Stimulated activated CD4-positive, alpha-beta T cell treated with anti-CD3 and anti-CD28 coated beads, Interleukin-4, amount 100 ng/mL, for 24 hours (primary cell): ENCODE measurements at places on chromosomes 3 and 15.

DNA sequence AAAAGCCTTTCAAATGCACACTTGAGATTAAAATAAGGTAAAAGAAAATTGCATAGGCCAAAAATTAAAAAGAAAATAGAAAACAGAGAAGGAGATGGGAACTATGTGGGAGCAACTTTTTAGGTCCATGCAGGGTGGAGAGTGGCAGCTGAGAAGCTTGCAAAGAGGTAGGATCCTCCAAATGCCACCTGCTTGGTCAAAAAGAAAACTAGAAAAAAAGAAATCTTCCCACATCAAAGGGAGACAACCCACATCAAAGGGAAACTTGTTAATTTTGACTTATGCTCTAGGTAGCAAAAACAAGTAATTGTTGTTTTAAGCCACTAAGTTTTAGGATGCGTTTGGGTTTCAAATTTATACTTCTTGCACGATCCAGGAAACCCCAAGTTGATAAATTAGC is 342.9 kb downstream of the IL20RB start:
- DNase-seq = no peak

DNA sequence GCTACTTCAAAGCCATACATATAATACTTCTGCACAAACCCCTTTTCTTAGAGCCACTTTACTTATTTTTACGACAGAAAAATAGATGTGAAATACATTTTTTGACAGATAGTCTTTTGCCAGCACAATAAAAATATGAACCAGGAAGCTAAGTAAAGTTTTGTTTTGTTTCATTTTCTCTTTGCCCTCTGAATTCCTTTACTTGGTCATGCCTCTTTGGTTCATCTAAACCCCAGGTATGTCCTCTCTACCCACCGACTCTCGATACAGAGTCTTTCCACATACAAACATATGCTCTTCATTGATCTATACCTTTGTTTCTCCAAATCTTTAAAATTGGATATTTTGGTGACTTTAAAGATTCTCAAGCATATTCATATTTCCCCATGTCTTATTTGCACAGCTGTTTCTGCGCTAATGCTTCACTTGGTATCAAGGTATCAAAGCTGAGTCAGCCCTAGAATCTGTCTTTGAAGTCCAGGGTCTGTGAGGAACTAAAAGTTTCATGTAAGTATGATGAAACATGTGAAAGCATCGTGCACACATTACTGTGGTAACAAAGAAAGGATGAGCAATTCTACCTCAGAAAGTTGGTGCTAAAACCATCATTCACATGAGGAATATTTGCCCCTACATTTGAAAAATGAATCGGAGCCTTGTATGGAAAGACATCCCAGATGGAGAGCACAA is 845.4 kb downstream of the NAALADL2 start:
- no peak for DNase-seq

DNA sequence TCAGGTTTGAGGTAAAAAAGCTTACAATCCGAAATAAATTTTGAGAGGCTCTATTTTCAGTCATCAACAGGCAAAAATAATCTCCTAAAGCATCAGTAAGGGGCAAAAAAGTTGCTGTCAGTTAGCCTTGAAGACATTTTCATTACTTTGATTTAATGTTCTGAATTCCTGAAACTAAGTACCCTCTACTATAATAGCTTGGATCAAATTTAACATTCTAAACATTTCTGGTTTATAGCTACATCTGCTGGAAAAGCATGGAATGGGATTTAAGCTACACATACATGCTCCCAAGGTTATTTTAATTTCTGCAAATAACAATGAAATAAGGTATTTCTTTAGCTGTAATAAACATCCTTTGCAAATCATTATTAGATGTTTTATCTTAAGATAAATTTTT is 245.4 kb downstream of the ULK4 start:
- DNase-seq = no peak

DNA sequence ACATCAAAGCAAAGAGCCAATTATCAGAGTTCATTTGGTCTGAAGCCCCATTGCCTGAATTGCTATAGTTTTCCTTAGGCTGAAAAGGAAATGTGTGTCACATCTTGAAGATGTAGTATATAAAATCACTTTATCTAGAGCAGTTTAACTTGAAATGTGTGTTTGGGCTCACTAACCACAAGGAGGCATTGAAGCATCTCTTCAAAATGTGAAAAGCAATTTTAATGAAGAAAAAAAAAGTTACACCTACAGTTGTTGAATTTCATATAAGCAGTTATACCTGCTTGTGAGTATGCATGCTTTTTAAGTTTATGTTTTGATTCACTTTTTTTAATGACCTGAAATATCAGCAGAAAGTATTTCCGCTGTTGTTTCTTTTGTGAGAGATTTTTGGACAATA is 129.3 kb downstream of the IQCH start:
- DNase-seq = no peak

DNA sequence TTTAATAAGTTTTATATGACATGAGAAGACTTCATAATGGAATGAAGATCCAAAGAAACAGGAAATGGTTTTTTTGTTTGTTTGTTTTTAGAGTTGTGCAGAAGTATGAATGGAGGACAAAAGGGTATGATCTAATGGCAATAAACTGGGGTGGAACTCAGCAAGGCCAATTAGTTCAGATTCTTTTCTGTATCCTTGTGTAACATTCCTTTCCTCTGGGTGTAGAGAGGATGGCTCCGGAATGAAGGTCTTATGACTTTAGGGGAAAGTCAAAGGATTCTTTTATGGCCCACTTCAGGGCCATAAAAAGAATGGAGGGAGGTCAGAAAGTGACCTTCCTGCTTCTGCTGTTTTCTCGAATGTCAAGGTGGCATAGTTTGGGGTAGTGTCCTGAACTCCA is 152.6 kb downstream of the DPH6 start:
- no peak for DNase-seq

DNA sequence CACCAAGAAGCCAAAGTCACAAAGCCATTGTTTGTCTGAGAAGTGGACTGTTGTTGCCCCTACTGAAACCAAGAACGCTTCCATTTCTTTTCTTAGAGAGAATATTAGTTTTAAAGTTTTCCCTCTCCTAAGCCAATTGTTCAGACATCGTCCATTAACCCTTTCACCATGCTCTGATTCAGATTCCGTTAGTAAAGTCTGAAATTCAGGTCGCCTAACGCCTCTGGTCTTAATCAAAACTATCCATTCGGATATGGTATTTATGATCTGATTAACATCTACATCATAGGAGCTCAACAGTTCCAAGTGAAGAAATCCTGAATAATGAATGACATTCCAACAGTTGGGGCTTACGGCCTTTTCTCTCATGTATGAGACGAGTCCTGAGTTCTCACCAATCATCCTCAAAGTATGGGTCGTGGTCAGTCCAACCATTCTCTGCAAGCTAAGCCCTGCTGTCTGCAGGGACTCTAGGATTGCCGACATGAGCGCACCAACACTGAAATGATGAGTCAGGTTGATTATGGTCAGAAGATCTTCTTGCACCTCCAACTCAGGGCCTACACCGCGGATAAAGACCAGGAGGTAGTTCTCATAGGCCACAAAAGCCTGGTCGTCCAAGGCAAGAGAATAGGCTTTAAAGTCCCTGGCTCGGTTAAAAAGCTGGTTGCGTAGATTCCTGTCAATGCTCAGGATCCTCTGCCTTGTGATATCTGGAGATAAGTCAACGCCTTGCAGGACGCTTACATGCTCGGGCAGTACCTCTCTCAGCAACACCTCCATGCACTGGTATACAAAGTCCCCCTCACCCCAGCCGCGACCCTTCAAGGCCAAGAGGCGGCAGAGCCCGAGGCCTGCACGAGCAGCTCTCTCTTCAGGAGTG is 767 bp downstream of the EPM2AIP1 start:
- peak; percentile 23 for DNase-seq

DNA sequence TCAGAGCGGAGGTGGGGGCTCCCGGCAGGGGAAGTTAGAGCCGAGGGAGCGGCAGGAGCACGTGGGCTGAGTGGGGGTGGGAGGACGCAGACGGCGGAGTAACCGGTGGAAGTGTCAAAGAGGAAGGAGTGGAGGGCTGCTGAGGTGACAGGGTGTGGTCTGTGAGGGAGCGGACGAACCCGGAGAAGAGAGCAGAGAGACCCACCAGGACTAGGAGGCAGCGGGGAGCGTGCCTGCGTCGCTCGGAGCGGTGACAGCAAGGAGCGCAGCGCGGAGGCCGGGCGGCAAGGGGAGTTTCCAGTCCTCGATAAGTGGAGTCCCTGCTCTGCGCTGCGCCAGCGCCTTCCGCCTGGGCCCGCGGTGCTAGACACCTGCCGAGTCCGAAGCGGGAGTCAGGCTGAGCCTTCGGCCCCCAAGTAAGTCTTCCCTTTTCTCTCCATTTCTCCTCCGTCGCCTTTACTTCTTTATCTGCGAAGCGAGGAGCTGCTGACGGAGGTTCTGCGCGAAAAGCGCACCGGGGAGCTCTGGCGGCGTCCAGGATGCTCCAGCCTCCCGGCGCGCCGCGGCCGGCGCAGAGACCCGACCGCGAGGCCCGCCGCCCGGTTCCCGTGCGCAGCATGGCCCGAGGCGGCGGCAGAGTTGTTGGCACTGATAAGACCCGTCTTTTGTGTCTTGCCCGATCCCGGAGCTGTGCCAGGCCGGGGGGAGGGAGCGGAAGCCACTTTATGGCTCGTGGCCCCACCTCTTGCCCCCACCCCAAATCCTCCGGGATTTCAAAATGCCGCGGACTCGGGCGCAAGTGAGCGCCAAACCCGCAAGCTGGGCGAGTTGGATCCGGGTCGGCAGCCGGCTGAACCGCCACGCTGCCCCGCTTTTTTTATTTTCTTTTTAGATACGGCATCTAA is 533.0 kb upstream of the SEMA6D start:
- no peak for DNase-seq

DNA sequence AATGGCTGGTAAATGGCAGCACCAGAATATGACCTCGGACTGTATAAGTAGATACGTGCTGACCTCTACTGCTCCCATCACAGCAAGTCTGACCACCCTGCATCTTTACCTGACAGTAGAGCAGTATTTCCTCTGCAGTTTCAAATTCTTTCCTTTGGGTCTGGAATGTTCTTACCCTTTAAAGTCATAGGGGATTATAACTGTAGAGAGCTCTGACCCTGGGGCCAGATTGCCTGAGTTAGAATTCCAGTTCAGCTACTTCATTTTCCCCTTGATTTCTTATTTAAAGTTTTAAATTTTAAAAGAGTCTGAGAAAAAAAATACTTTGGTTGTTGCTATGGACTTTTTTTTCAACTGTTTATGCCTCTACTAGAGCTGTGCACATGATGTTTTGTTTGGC is 237.7 kb downstream of the NR1D2 start:
- no peak for DNase-seq

DNA sequence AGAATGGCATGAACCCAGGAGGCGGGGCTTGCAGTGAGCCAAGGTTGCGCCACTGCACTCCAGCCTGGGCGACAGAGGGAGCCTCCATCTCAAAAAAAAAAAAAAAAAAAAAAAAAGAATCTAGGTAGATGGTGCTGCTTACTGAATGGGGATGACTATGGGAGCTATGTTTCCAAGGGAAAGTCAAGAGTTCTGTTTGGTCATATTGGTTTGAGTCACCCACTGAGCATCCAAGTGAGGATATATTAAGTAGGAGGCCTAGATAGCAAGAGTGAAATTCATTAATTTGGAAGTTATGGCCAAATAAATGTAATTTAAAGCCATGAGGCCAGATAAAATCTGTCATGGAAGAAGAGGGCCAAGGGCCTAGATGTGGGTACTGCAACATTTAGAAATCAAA is 9.0 kb upstream of the UACA start:
- no peak for DNase-seq

- no peak for DNase-seq
These were observed 75.8 kb upstream of the MB21D2 start for GRCh38 chr3:192993411-192993810.

GRCh38 chr3:183430325-183430957 is 2.0 kb upstream of the MCF2L2 start:
- peak; percentile 22 for DNase-seq

GRCh38 chr15:75104804-75105557 is 81.6 kb downstream of the PPCDC start:
- DNase-seq = peak; percentile 12

DNA sequence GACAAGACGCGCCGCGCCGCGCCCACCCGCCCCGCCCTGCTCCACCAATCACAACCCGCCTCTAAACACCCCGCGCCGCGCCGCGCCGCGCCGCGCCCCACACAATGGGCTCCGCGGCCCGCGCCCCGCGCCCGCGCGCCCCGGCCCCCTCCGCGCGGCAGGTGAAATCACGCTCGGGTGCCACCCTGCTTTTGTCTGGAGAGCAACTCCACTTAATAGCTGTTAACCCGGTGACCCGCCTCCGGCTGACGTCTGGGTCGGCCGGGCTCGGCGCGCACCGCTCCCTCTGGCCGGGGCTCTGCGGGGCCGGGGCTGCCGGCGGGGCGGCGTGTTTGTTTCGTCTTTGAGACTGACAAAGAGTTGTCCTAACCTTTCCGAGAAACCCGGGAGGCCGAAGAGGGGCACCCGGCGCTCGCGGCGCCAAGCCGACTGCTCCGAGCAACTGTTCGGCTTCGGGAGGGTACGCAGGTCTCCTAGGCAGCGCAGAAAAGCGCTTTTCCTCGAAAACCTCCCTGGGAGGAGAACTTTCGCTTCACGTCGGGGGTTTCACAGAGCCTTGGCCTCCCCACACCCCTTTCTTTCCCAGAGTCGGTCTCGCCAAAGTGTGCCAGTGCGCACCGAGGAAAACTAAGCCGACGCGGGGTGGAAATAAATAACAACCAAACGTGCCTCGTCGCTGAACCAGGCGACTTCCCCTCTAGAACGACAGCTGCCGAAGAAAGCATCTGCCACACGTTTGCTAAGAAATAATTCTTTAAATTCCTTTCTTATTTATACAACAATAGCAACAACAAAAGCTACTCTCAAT is 518.4 kb downstream of the FOXP1 start:
- peak; percentile 69 for DNase-seq

DNA sequence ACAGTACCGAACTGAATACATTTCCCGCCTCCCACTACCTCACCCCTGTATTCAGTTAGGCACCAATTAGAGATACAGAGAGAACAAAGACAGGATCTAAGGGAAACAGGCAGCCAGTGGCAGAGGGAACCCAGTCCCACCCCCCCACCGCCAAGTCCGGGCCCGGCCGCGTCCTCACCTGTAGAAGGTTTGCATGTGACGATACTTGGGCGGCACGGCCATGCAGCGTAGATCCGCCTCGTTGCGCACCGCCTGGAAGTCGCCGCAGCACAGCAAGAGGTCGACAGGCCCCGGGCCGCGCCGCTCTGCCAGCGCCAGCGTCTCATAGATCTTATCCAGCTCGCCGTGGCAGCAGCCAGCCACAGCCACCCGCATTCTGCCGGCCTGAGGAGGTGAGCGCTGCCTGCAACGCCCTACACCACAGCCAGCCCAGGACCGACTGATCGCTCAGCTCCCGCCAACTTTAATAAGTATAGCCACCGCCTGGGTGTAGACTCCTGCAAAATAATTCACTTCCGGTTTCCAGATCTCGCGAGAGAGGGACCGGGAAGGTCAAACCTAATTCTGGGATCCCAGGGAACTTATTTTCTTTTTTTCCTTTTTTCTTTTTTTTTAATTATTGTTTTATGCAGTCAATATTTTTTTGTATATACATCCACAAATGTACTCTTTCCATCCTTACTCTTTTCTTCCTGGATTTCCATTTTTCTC is at the start of gene DBR1:
DBR1 (minus strand) TSS at position 501 of the 711 bp plus-strand sequence; CDS start at position 375, 126 bp downstream.
- peak; percentile 83 for DNase-seq
